Esophagus mucosa (tissue), 1 donor: ENCODE measurements at places on chromosomes 1 and 21.

- ATAC-seq = no peak
These were observed 159.9 kb downstream of the SNX7 start for GRCh38 chr1:98821379-98821778.

DNA sequence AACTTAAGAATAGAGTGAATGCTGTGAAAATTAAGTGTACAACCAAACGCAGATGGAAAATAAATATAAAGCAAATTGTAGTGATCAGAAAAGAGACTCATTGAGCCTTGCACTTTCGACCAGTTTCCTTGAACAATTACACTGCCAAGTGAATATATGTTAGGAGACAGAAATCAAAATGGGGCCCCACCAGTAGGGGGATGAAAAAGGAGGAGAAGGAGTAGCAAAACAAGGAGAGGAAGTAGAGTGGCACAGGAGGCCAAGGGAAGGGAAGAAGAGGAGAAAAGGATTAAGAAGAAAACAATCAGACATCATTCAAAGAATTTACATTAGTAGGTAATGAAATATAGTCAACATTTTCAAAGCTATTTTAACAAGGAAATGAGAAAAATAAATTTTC is 1770.6 kb downstream of the PLA2G4A start:
- ATAC-seq = no peak

DNA sequence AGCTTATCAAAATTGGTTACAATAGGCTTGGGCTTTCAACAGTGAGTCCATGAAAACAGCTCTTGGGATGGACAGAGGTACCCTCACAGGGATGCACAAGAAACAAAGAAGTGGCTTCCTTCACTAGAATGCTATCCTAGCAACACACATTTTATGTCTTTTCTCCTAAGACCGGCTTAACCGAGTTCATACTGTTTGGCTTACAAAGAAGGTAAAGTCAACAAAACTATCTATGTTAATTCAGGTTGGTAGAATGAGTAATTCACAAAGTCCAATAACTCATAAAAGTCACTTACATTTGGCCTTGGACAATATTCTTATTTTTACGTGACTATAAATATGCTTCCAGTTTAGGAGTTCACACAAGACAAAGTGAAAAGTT is 9.0 kb downstream of the ERG start:
- no peak for ATAC-seq

DNA sequence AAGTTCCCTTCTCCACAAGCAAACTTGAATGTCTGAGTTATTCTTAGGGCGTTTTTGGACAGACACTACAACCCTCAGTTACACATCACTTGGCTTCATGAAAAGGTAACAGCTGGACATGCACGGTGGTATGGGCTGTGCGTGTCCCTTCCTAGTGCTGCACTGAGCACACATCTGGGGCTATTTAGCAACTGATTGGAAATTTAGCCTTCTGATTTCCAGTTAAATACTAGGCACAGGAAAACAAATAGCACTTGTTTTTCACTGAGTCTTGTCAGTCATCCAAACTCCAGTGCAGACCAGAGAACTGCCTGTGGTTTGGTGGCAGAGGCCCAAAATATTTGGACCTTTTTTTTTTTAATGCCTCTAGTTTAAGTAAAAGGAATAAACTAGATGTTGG is 134.7 kb downstream of the TGFBR3 start:
- no peak for ATAC-seq

GRCh38 chr1:179202161-179202560 is 27.3 kb downstream of the ABL2 start:
- ATAC-seq = no peak

DNA sequence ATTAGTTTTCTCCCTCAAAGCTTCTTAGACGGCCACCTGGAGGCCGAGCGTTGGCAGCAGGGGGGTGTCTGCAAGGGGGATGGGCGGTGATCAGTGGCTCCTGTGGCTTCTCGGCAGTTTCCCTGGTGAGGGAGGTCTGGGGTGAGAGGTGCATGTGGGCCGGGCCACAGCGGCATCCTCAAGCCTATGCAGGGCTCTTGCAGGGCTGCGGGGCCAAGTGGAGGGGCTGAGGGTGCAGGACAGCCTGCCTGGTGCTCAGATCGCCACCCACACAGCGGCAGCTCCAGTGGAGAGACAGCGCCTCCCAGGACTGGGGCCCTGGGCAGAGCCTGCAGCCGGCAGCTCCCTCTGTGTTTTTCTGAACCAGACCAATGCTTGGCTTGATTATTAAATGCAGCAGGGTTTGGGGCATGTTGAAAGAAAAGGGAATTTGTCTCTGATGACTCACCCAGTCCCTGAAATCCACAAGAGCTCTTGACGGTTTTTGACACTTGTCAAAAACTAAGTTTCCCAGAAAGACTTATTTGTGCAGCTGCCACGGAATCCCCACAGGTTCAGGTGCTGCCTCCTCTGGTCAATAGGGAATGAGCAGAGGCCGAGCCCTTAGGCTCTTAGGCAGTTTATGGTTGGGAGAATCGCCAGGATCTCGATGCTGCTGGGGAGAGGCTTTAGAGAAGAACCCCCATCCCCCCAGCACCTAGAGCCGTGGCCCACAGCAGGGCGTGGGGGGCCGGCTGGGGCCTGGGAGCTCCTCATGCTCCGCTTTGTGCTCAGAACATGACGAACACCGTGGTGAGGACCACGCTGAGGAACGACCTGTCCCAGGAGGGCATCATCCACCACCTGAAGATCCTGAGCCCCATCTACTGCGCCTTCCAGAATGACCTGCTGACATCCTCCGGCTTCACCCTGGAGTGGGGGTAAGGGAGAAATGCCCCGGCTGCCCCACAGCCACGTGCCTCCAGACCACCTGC is 54.7 kb downstream of the UMODL1 start:
- peak; percentile 4 for ATAC-seq

- no peak for ATAC-seq
These were observed 347.2 kb downstream of the NPHP4 start for GRCh38 chr1:5645135-5645399.

DNA sequence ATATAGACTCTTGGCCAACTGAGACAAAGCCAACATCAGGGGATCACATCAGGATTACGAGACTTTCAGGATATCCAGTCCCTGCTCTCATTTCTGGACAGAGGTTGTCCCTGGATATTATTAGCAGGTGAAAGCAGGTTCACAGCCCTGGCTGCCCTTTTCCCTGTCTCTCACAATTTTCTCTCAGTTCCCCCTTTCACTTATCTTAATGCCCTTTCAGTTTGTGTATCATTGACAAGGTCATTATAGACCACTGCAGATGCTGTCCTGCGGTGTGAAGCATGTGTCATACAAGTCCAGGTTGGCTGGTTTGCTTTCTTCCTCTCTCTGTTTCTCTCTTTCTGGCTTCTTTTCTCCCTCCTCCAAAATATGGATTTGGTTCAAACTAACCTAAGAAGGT is 2.1 kb upstream of the KLHDC9 start:
- ATAC-seq = no peak

DNA sequence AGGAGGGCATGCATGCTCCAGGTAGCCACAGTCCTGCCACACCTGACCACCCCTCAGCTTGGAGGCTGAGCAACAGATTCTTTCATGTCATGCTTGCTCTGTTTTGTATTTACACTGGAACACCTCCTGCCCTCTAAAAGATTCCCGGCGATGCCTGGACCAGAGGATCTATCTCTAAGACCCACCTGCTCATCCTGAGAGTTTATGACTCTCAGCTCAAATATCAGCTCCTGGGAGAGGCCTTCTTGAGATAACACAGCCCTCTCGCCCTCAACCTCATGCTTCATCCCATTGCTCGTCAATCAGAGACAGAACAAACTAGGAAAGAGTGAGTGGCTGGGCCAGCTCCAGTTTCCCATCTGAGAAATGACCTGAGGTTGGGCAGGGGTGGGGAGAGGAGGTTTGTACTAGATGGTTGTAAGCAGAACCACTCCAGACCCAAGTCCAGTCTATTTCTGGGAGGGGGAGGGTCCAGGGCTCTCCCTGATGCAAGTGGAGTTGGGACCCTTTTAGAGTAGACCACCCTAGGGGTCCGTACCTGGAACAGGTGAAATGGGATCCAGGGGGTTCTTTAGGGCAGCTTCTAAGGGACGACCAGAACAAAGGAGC is 524.5 kb downstream of the MATN1 start:
- no peak for ATAC-seq

DNA sequence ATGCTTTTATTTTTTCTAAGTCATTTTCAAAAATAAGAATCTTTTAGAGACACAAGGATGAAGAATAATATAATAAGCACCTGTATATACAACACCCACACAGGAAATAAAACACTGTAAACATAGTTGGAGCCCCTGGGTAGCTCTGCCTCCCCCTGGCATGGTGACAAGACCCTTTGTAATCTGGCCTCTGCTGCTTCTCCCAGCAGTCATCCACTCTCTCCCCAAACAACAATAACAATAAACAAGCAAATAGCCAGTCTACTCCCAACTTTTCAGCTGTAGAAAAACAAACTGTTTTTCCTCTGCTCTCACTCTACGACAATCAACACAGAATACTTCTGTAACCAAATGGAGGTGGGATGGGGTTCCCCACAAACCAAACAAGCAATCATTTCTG is 110.1 kb downstream of the CSMD2 start:
- no peak for ATAC-seq

- peak; percentile 50 for ATAC-seq
These were observed 234.7 kb downstream of the TOMM20 start for GRCh38 chr1:234893725-234894630.

GRCh38 chr1:64574301-64574700 is 104.4 kb downstream of the CACHD1 start:
- ATAC-seq = peak; percentile 66

- no peak for ATAC-seq
These were observed 44.9 kb downstream of the FOXJ3 start for GRCh38 chr1:42290130-42290529.

DNA sequence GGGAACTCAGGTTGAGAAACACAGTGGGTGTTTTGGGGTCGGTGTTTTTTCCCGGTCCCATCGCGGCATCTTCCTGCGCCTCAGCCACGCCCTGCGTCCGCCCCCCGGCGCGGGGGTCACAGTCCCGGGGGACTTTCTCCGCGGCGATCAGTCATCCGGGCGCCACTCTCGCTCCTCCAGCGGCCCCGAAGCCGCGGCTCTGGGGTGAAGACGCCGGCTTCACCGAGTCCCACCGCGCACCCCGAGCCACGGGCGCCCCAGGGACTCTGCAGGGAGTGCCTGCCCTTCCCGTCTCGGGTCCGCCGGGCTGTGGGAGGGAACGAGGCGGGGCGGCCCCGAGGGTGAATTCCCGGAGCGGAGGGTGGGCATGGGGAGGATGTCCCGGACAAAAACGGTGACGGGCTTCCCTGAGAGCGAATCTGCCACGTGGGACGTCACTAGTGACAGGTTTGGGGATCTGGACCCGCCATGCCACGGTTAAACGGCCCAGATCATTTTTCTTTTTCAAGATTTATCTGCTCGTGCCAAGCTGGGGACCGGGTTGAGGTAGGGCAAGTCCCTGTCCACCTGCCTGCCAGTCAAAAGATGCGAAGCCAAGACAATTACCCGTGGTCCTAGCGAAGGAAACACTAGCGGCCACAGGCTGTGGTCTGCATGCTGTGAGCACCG is 717 bp upstream of the BATF3 start:
- ATAC-seq = peak; percentile 19

- no peak for ATAC-seq
These were observed 12.6 kb upstream of the KCNAB2 start for GRCh38 chr1:6033124-6033523.

DNA sequence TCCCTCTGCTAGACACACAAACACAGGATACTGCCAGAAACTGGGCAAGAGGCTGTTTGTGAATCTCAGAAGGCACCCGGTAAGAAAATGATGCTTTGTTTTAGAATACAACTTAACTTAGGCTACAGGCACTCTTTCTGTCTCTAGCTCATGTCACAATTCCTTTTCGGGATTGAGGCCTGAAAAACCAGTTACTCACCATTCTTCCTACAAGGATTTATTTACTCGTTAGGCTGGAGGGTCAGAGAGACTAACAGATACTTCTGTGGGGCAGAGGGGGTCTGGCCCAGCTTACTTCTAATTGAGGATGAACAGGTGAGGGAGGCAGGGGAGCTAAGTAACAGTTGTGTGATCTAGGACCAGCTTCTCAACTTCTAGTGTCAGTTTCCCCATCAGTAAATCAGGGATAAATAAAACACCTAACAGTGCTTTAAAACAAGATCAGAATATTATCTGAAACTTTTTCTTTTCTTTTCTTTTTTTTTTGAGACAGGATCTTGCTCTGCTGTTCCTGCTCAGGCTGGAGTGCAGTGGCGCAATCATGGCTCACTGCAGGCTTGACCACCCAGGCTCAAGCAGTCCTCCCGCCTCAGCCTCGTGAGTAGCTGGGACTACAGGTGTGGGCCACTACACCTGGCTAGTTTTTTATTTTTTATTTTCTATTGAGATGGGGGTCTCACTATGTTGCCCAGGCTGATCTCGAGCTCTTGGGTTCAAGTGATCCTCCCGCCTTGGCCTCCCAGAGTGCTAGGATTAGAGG is 31.9 kb downstream of the NFYC start:
- ATAC-seq = no peak

GRCh38 chr1:78005755-78006154 is 1.0 kb downstream of the DNAJB4 start:
- peak; percentile 30 for ATAC-seq

DNA sequence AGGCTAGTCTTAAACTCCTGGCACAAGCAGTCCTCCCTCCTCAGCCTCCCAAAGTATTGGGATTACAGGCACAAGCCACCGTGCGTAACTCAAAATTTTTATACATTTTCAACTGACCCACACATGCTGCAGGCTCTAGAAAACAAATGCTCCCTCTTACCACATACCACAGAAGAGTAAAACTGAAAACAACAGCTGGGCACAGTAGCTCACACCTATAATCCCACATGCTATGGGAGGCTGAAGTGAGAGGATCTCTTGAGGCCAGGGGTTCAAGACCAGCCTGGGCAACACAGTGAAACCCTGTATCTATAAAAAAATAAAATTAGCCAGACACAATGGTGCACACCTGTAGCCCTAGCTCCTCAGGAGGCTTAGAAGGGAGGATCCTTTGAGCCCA is 56.7 kb downstream of the AKT3 start:
- no peak for ATAC-seq

- no peak for ATAC-seq
These were observed 40.1 kb downstream of the DISP3 start for GRCh38 chr1:11518791-11519628.

DNA sequence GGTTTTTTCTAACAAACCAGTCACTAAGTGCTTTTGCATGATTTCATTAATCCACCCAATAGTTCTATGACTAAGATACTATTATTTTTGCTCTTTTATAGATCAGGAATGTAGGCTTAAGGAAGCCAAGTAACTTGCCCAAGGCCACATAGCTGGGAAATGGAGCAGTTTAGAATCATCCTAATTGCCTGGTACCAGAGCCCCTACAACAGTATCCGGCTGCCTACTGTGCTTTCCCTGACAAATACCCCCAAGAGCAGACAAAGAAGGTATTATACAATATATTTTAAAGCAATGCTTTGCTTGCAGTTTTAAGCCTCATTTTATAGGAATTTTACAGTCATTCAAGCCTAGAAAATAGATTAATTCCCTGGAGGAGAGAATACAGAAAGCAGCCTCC is 45.5 kb upstream of the RASAL2 start:
- ATAC-seq = peak; percentile 52

- no peak for ATAC-seq
These were observed 19.2 kb upstream of the PIGK start for GRCh38 chr1:77238462-77238861.

- no peak for ATAC-seq
These were observed 134.4 kb downstream of the ZNF281 start for GRCh38 chr1:200275415-200275814.
